ENCODE measurements at places on chromosomes 13 and 19.

GRCh38 chr19:33437393-33437820 lies 63.9 kb downstream of the CEBPG start:
- DNase-seq: no peak

- peak; percentile 55 for DNase-seq
These were observed 82.5 kb upstream of the FGF14 start for GRCh38 chr13:102484329-102484728.

DNA sequence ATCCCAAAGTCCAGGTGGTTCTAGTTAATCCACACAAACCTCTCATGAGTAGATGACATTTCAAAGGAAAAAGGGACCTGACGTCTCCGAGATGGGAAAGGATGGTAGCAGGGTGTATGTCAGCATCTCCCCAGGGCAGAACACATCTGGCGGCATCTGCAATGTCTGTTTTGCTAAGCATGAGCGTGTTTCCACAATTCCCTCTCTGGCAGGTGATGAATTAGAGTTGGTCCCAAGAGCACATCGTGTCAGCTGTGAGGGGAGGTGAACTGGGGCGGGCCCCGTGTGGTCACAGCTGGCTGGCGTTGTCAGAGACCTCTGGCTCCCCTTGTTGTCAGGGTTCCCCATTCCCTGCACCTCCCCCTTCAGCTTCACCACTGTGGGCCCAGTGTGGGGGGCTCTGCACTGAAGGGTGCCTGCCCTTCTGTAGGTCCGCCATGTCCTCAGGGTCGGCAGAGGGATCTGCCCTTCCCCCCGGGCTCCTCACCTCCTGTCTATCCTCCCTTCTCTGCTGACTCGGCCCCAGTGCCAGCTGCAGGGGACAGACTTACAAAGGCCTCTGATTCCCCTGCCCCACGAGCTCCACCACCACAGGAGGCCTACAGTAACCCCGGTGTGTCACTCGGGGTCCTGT lies 58.2 kb downstream of the CDADC1 start:
- no peak for DNase-seq

DNA sequence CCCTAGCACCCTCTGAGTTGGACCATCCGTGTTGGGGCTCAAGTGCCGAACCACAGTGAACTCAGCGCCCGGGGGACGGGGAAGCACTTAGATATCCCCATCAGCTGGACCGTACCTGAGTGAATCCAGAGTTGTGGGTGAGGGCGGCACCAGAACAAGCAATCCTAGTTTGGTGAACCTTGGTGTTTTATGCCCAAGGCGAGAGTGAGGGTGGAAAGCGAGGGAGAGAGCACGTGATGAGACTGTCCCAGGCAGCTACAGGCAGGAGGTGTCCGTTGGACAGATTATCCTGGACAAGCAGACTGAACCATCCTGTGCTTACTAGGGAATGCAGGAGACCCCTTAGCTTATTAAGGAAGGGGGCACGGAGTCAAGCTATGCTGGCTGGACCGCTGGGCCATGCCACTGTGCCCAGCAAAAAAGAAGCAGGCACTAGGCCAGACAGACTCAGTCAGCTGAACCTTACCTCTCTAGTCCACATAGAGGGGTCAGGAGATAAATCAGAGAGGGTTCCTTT lies 596 bp downstream of the GET3 start:
- DNase-seq: no peak

- DNase-seq: peak; percentile 99
These were observed 122.0 kb downstream of the ENOX1 start for GRCh38 chr13:43664700-43665191.

DNA sequence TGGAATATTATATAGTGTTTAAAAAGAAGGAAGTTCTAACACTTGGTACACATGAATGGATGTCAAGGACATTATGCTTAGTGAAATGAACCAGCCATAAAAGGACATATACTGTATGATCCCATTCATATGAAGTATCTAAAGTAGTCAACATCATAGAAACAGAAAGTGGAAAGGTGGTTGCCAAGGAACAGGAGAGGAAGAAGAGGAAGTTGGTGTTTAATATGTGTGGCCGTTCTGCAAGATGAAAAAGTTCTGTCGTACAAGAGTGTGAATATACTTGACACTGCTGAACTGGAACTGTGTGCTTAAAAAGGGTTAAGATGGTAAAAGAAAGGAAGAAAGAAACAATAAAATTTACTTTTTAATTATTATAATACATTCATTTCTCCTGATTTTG lies 33.1 kb upstream of the C1QTNF9 start:
- no peak for DNase-seq

DNA sequence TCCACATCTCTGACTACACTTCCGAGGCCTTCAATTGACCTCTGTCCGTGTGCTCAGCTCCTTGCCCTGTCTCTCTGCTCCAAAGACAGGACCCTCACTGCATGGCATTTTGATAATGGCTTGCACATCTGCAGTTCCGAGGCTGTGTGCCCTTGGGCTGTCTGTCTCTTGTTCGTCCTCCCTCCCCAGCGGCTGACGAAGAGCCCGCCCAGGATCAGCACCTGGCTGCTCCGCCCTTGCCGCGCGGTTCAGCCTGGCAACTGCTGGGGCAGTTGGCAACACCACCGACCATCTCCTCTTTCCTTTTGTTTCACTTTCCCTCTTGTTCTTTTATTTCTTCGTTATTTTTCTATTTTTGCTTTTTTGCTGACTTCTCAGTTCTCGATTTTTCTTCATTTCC lies 270.4 kb downstream of the TEX29 start:
- DNase-seq: no peak

DNA sequence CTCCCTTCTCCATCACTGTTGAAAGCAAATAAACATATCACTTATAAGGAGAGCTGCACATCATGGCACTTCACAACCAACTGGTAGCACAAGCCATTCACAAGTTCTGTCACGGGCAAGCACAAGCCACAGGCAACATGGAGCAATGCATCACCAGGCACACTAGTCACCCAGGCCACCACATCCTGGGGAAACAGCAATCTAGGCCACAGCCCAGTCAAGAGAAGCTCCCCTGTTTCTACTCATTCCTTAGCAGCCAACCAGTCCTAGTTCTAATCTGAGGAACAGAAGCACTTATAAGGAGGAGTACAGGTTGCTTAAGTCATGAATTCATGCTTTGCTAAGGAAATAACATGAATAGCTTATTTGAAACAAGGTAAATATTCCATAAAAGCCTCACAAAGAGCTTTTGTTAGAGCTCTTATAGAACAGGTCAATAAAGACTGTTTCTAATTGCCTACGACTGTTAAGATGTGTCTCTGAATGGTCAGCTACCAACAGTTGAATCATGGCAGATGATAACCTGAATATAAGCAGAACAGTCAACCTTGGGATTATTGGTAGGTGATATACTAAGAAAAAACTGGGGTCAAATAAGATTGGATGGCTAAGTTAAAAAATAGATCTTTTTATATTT lies 169.0 kb downstream of the TBC1D4 start:
- DNase-seq: no peak

- no peak for DNase-seq
These were observed at the start of gene UBE2M for GRCh38 chr19:58558066-58558622. TSS of gene UBE2M (minus strand) at chr19:58558611. CDS start at chr19:58558381, 230 bp downstream.

- no peak for DNase-seq
These were observed 627.8 kb upstream of the SLC10A2 start for GRCh38 chr13:103694033-103694432.

GRCh38 chr19:27765397-27765796 lies 1447.6 kb downstream of the UQCRFS1 start:
- no peak for DNase-seq

GRCh38 chr13:65959305-65959704 lies 1270.8 kb downstream of the PCDH9 start:
- no peak for DNase-seq

DNA sequence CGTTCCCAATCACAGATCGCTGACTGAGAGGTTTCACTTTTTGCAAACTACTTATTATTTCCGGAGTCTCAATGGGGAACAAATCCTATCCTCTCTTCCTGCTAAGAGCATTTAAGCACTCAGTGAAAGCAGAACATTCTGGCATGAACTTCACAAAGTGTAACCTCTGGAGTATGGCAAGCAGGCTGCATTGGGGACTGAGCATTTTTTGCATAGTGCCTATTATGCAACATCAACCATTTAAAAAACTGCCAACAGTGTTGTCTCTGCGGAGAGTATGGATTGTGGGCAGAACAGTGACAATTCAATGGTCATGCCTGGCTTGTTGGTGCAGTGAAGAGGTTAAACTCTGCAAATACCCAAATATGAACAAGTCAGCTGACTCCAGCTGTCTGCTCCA lies 484.6 kb downstream of the OLFM4 start:
- no peak for DNase-seq

GRCh38 chr13:46111151-46111550 lies 6.3 kb upstream of the CPB2 start:
- DNase-seq: no peak
